ENCODE measurements at places on chromosomes 2 and 18.

GRCh38 chr2:134262684-134263083 lies 8.8 kb downstream of the MGAT5 start:
- H3K27ac ChIP-seq: no peak overlapping the region
- H3K4me1 ChIP-seq: no peaks in the 10 kb centered on the region
- H3K36me3 ChIP-seq: no peaks in the 10 kb centered on the region
- H3K27me3 ChIP-seq: no peaks in the 10 kb centered on the region
- no peak for DNase-seq

- H3K36me3 ChIP-seq: no peaks in the 10 kb centered on the region
- no peak overlapping the region for H3K4me3 ChIP-seq
- H3K27ac ChIP-seq: no peak overlapping the region
- H3K4me1 ChIP-seq: peaks cover 25% of the 10 kb centered on the region
These were observed 200.6 kb downstream of the CTIF start for GRCh38 chr18:48739266-48740067.

- no peaks in the 10 kb centered on the region for H3K27me3 ChIP-seq
- H3K27ac ChIP-seq: no peak overlapping the region
- DNase-seq: no peak
These were observed 74.6 kb upstream of the ZFP36L2 start for GRCh38 chr2:43300781-43301583.

- H3K36me3 ChIP-seq: no peaks in the 10 kb centered on the region
- H3K27ac ChIP-seq: no peak overlapping the region
- H3K4me1 ChIP-seq: peaks cover 2% of the 10 kb centered on the region
- no peak for DNase-seq
- H3K27me3 ChIP-seq: no peaks in the 10 kb centered on the region
- H3K4me3 ChIP-seq: no peak overlapping the region
These were observed 12.1 kb upstream of the ALLC start for GRCh38 chr2:3645745-3646389.

DNA sequence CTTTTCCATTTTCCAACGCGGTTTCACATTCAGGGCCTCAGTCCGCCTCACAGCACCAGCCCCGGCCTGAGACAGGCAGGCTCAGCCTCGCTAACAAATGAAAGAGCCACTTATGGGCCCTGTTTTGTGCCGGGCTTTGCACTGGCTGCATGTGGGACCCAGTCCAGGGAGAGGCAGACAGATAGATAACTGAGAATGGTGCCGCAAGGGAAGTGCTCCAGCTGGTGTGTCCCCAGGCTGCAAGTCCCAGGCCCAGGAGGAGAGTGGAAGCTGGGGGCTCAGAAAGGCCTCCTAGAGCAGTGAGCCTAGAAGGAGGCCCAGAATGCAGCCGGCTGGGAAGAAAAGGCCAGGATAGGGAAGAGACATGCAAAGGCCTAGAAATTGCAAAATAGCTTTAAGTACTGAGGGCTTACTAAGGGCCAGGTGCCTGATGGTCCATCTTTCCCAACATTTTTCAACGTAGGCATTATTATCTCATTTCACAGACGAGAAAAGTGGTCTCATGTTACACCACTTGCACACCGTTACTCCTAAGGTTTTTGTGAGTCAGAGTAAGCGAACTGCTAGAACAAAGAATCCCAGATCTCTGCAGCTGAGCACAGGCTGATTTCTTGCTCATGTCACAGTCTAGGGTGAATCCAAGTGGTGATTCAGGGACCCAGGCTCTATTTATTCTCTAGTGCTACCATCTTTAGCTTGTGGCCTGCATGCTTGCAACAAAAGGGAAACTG lies 26.0 kb downstream of the ADRA2B start:
- no peak overlapping the region for H3K4me3 ChIP-seq
- no peak overlapping the region for H3K27ac ChIP-seq
- H3K4me1 ChIP-seq: peaks cover 8% of the 10 kb centered on the region
- peaks cover 17% of the 10 kb centered on the region for H3K27me3 ChIP-seq

DNA sequence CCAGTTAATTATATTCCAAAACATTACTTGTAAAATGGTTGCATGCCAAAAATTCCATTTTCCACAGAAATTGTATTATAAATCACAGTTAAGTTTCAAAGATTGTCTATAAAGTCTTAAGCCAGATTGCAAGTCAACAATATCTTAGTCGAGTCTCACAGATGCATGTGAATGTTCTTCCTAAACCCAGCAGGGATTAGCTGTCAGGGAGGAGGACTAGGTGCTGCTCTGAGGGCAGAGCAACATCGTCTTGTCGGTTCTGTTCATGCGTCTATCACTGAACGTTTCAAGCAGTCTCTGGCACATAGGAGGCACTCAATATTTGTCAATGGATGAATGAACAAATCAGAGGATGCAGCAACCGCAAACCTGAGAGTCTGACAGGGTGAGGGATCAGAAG lies 27.0 kb downstream of the EPB41L3 start:
- no peaks in the 10 kb centered on the region for H3K36me3 ChIP-seq
- H3K4me1 ChIP-seq: no peaks in the 10 kb centered on the region
- no peak overlapping the region for H3K27ac ChIP-seq
- H3K4me3 ChIP-seq: no peak overlapping the region
- no peaks in the 10 kb centered on the region for H3K27me3 ChIP-seq

DNA sequence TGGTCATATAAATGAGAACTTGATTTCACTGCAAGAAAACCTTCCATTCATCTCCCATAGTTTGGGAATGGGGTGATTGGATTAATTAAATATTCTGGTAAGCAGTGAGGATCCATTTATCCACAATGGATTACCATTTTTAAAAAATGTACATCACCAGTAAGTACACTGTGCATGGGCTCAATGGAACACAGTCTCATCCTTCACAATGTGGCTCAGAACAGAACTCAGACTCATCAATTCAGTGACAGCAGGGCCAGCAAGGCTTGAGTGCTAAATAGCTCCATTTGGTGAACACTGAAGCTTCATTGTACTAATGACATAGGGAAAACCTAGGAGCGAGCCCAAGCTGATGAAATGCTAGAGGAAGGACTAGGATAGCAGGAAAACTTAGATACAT lies 223.8 kb downstream of the CMPK2 start:
- H3K4me3 ChIP-seq: no peak overlapping the region
- no peaks in the 10 kb centered on the region for H3K4me1 ChIP-seq
- no peaks in the 10 kb centered on the region for H3K36me3 ChIP-seq
- H3K27ac ChIP-seq: no peak overlapping the region
- no peaks in the 10 kb centered on the region for H3K27me3 ChIP-seq

DNA sequence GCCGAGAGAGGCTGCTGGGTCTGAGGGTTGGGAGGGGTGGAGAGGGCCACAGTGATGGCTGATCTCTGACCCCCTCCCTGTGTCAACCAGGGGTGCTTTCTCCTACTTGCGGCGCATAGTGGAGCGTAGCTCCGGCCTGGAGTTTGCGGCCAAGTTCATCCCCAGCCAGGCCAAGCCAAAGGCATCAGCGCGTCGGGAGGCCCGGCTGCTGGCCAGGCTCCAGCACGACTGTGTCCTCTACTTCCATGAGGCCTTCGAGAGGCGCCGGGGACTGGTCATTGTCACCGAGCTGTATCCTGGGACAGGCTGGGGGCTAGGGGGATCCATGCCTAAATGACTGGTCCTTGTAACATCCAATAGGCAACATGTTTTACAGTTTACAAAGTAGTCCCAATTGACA lies 20.9 kb upstream of the GMPPA start:
- no peaks in the 10 kb centered on the region for H3K4me1 ChIP-seq
- DNase-seq: no peak
- no peak overlapping the region for H3K4me3 ChIP-seq
- H3K36me3 ChIP-seq: no peaks in the 10 kb centered on the region

DNA sequence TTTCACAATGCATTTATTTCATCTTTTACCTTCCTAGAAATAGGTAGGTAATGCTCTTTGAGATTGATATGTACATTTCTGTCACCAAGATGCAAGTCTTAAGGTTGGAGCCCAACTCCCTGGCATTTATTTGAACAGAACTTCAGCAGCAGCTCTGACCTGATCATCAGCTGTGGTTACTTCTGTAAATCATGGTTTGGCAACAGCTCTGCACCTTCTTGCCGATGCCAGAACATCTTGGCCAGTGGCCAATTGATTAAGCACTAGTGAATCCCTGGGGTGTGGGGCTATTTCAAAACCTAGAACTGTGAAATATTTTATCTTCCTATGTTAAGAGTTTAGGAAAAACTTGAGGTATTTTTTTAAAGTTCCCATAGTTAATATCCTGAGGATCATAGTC lies 124.8 kb upstream of the NYAP2 start:
- peaks cover 4% of the 10 kb centered on the region for H3K27me3 ChIP-seq
- H3K27ac ChIP-seq: no peak overlapping the region
- peaks cover 2% of the 10 kb centered on the region for H3K4me1 ChIP-seq

GRCh38 chr2:190169221-190170072 lies 106.9 kb upstream of the MSTN start:
- no peak overlapping the region for H3K4me3 ChIP-seq
- no peaks in the 10 kb centered on the region for H3K4me1 ChIP-seq
- no peaks in the 10 kb centered on the region for H3K27me3 ChIP-seq
- no peak for DNase-seq

DNA sequence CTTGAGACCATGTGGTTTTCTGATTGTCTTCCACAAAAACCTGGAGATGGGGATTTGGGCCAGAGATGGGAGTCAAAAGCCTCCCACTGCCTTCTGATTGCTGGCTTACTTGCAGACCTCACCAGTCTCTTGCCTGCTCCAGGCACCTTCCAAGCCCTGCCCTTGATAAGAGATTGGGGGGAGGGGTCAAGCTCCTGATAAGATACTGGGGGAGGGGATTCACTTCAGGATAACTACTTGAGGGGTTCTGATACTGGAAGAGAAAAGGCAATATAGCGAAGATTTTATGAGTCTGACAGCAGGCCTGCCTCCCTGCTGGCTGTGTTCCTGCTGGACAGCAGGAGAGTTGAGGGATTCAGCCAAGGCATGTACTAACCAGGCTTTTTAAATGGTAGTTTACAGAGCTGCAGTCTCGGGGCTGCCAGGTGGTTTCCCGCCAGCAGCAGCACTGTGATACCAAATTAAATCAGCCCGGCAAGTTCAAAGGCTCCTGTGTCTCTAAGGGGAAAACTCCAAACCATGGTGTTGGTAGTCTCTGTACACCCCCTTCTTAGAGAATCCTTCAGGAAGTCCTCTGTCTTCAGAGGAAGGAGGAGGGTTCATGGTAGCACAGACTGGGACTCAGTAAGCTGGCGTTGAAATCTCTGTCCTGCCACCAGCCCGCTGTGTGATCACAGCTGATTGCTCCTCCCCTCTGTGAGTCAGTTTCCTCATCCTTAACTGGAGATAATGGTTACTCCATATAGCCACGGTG lies 58.3 kb downstream of the FBXO36 start:
- H3K36me3 ChIP-seq: no peaks in the 10 kb centered on the region
- peak overlapping the region; percentile 67 for H3K27ac ChIP-seq
- H3K27me3 ChIP-seq: no peaks in the 10 kb centered on the region

DNA sequence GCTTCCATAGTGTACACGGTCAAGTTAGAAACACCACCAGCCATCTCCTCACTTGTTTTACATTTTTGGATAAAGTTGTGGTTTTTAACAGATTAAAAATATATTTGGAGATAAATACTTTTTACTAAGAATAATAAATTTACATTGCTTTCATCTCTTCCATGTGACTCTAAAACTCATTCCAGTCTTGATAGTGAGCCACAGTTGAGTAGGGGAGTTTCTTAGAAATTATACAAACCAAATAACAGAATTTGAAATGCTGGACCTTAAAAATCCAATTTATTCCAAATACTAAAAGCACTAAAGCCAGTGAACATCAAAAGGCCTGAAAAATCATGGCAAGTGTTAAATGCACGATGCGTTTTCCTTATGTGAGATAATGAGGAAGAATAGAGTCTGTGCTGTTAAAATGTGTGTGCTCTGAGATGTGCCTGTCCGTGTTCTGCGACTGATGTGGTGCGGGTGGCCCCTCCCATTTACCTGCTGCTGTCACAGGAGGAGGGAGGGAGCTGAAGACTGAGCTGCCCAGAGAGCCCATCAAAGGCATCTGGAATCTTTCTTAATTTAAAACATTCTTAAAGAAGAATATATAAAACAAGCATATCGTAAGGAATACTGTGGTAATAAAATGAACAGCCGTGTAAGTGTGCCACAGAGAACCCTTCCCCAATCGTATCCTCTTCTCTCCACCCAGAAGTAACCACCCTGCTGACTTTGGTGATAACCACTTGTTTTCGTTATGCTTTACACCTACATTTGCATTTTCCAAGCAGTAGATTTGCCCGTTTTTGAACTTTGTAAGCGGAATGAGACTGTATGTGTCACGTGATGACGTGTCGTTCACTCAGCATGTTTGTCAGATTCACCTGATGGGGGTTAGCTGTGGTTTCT lies 57.0 kb upstream of the TXNDC2 start:
- H3K36me3 ChIP-seq: no peaks in the 10 kb centered on the region
- H3K27me3 ChIP-seq: no peaks in the 10 kb centered on the region
- DNase-seq: no peak
- H3K27ac ChIP-seq: peak overlapping the region; percentile 96

DNA sequence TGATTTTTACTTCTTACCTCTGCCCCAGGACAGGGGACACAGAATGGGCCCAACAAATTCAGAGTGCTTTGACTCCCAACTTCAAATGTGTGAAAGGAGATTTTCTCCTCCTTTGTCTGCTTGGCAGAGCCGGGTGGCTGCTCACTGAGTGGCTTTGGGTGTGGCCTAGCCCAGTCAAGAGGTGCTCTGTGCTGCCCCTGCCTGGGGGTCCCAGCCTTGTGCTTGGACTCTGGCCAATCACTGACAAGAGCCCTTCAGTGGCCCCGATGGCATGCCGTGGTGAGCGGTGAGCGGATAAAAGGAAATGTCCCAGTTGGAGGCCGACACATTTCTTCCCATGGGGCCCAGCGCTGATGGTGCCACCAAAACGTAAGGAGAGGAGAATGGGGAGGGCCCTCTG lies 259.2 kb downstream of the CELF4 start:
- H3K36me3 ChIP-seq: no peaks in the 10 kb centered on the region
- H3K27ac ChIP-seq: no peak overlapping the region
- no peak overlapping the region for H3K4me3 ChIP-seq
- no peak for DNase-seq

GRCh38 chr2:53632126-53632460 lies 135.5 kb upstream of the CHAC2 start:
- DNase-seq: no peak
- H3K27me3 ChIP-seq: no peaks in the 10 kb centered on the region
- H3K4me1 ChIP-seq: no peaks in the 10 kb centered on the region

GRCh38 chr2:15043336-15044058 lies 411.0 kb downstream of the LRATD1 start:
- no peaks in the 10 kb centered on the region for H3K36me3 ChIP-seq
- no peak overlapping the region for H3K4me3 ChIP-seq
- H3K27ac ChIP-seq: no peak overlapping the region
- no peaks in the 10 kb centered on the region for H3K27me3 ChIP-seq

GRCh38 chr2:141399270-141399669 lies 731.5 kb downstream of the LRP1B start:
- no peak overlapping the region for H3K27ac ChIP-seq
- H3K27me3 ChIP-seq: no peaks in the 10 kb centered on the region
- H3K4me1 ChIP-seq: no peaks in the 10 kb centered on the region
- no peak overlapping the region for H3K4me3 ChIP-seq

- H3K4me1 ChIP-seq: peaks cover 34% of the 10 kb centered on the region
- H3K27ac ChIP-seq: no peak overlapping the region
- H3K36me3 ChIP-seq: no peaks in the 10 kb centered on the region
- no peak overlapping the region for H3K4me3 ChIP-seq
These were observed 64.5 kb downstream of the ZFP36L2 start for GRCh38 chr2:43161650-43162510.

- no peak overlapping the region for H3K4me3 ChIP-seq
- no peak for DNase-seq
- H3K36me3 ChIP-seq: no peaks in the 10 kb centered on the region
These were observed 43.4 kb downstream of the NABP1 start for GRCh38 chr2:191721331-191721730.

GRCh38 chr2:184760931-184761330 lies 162.6 kb downstream of the ZNF804A start:
- no peak overlapping the region for H3K4me3 ChIP-seq
- H3K36me3 ChIP-seq: no peaks in the 10 kb centered on the region
- DNase-seq: no peak
- H3K27ac ChIP-seq: no peak overlapping the region

- no peaks in the 10 kb centered on the region for H3K4me1 ChIP-seq
- DNase-seq: no peak
- H3K36me3 ChIP-seq: no peaks in the 10 kb centered on the region
- H3K27me3 ChIP-seq: no peaks in the 10 kb centered on the region
- H3K27ac ChIP-seq: no peak overlapping the region
These were observed 44.5 kb downstream of the SUMO1 start for GRCh38 chr2:202193881-202194353.
